ENCODE measurements at places on chromosomes 12 and 14. TPM values are rescaled to one million over a fixed set of nuclear protein-coding genes. Genes with fewer than 3 reads are reported as not detected.

Gene PMEL
- 5.8 TPM for total RNA-seq

Gene MYO1H
- total RNA-seq, result not detected

DNA sequence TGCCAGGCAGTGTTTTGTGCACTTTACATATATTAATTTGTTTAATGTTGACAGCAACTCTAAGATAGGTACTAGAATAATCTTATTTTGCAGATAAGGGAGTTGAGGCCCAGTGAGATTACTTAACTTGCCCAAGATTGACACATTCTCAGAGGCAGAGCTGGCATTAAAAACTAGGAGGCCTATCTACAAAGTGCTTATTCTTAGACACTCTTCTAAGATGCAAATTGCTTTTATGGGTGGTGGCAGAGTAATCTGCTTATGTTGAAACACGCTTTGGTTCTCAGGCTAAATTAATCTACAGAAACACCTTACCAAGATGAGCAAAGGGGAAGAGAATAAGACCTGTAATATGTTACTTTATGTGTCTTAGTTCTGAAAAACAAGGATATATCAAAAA lies 7.2 kb downstream of the MGP start:
- DNase-seq, result no peak

Gene SLC22A17
- 35.3 TPM for total RNA-seq

- DNase-seq, result no peak
These were observed 998.8 kb upstream of the TMEM132C start for GRCh38 chr12:127268213-127268612.

DNA sequence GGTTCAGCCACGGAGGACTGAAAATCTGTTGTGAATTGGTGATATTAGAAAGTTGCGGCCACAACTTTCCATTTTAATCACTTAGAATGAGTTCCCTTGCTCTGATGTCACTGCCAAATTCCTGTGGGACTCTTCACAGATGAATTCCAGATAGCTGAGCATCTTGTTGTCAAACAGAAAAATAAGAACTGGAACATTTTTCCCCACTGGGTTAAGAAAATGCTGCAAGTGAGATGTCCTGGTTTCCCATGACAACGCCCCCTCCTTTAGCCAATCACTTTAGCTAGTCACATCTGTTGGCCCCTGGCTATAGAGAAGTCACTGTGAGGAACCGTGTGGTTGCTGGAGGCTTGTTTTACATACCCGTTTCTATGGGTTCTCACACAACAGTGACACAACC lies 135.9 kb downstream of the KTN1 start:
- DNase-seq, result no peak

DNA sequence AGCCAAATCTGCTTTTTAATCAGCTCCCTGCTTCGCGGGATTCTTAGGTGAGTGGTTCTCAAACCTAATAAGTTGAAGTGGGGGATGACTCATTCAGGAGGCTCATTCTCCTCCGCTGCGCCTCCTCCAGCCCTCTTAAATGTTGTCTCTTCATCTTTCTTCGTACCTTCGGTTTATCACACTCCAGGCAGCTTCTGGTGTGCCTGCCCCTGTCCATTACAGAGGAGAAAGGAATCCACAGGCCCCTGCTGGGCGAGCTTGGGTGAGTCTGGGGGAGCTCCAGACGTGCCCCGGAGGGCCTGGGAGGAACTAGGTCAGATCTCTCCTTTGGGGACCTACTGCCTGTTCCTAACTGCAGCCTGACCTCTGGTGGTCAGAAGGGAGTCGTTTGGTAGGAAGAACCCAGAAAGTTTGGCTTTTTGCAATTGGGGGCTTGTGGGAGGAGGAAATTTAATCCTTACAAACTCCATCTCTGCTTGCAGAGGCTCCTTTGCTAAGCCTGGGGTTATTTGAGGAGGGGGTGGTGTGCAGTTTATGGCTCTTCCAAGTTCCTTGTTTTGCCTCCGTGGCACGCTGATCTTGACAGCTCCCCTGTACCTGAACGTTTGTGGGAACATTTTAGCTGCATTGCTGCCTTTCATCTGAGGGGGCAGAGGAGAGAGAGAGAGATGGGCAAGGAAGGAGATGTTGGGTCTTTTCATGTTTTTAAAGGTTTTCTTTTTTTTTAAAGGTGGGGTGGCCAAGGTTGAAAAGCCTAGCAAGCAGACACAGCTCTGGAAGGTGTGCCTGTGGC lies 84.1 kb upstream of the GNG2 start:
- DNase-seq, result peak; percentile 55

Gene RND1
- total RNA-seq, result 1.9 TPM

- DNase-seq, result no peak
These were observed 55.3 kb downstream of the ZFYVE21 start for GRCh38 chr14:103770902-103771301.

Gene PARPBP
- total RNA-seq, result 2.7 TPM

Gene DCTN2
- total RNA-seq, result 104 TPM

DNA sequence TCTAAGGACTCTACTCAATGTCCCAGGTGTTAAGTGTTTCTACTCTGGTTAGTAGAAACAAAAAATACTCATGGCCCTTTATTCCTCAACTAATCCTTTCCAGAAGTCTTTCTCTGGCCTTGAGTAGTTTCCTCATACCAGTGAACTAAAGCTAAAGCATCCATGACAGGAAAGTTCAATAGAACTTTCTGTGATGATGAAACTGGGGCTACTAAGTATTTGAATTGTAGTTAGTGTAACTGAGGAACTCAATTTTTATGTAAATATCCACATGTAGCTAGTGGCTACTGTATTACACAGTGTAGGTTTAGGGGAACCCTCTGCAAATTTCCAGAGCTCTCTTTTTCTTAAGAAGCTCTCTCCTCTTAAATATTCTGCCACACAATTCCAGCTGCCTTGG lies 63.7 kb downstream of the R3HDM2 start:
- no peak for DNase-seq

Gene MORN3
- 1.8 TPM for total RNA-seq

DNA sequence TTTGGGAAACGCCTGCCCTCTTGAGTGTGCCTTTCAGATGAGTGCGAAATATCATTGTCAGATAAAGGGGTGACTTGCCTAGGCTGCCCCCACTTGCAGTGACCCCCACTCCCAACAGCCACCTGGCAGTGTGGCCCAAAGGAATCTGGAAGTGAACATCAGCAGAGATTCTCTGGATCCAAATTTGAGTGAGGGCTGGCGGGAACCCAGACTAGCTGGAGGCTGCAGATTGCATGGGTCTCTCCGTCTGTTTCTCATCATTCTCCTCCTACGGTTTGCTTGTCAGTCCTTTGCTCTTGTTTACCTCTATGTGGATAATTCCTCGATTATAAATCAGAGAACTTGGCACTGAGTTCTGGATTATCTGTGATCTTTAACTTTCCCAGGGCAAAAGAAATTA lies 280.8 kb downstream of the ZFP36L1 start:
- DNase-seq, result no peak

DNA sequence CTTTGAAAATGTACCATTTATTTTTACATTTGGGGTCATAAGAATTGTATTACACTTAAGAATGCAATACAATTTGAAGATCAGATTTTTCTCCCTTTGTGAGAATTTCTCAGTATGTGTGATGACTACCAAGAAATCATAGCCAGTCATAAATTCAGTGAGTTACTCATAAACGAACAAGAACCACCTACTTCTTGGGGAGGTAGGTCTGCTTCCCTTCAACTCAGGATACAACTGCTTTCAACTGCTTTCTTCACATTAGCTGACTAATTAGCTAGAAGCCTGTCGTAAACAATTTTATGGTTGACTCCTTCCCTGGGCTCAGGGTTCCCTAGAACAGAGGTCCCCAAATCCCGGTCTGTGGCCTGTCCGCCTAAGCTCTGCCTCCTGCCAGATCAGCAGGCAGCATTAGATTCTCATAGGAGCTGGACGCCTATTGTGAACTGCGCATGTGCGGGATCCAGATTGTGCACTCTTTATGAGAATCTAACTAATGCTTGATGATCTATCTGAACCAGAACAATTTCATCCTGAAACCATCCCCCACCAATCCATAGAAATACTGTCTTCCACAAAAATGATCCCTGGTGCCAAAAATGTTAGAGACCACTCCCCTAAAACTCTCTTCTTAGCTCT lies 3.7 kb downstream of the ANG start:
- no peak for DNase-seq

DNA sequence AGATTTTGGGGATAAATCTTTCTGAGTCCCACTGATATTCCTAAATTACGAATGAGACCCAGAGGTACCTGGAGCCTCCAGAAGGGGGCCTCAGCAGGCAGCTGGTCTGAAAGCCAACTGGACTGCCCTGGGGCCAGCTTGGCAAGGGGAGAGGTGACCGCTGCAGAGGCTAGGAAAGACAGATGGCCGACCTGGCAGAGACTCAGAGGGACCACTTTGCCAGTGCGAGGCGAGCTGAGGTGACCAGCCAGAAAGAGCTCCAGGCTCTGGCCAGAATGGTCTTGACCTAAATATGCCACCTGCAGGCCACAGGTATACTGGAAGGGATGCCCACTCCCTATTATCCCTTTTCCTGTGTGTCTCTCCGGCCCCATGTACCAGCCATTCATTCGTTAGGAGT lies 256.8 kb upstream of the GARIN6 start:
- DNase-seq, result no peak

Gene TOMM20L
- total RNA-seq, result not detected

DNA sequence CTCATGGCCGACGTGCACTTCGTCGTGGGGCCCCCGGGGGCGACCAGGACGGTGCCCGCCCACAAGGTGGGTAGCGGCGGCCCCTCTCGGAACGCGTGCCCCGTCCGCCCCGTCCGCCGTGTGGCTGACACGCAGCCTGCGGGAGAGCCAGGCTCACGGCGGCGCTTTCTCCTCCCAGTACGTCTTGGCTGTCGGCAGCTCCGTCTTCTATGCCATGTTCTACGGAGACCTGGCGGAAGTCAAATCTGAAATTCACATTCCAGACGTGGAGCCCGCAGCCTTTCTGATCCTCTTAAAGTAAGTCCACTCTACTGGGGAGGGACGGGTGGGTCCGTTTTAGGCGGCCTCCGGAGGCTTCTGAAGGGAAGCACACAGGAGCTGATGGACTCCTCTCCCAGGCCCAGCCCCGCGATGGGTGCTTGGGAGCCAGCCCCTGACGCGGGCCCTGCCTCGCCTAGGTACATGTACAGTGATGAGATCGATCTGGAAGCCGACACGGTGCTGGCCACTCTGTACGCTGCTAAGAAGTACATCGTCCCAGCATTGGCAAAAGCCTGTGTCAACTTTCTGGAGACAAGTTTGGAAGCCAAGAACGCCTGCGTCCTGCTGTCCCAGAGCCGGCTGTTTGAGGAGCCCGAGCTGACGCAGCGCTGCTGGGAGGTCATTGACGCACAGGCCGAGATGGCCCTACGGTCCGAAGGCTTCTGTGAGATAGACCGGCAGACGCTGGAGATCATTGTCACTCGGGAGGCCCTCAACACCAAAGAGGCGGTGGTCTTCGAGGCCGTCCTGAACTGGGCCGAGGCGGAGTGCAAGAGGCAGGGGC lies 1.1 kb downstream of the BTBD6 start:
- no peak for DNase-seq

Gene CAPZA3
- not detected for total RNA-seq

GRCh38 chr12:65464930-65465329 lies 186.4 kb downstream of the MSRB3 start:
- no peak for DNase-seq

Gene PAPLN
- total RNA-seq, result 6.7 TPM

- DNase-seq, result no peak
These were observed 159.8 kb downstream of the RPAP3 start for GRCh38 chr12:47545938-47546609.

GRCh38 chr12:116856729-116857128 lies 24.5 kb downstream of the HRK start:
- DNase-seq, result no peak

GRCh38 chr12:93358821-93359220 lies 18.9 kb upstream of the NUDT4 start:
- DNase-seq, result no peak

DNA sequence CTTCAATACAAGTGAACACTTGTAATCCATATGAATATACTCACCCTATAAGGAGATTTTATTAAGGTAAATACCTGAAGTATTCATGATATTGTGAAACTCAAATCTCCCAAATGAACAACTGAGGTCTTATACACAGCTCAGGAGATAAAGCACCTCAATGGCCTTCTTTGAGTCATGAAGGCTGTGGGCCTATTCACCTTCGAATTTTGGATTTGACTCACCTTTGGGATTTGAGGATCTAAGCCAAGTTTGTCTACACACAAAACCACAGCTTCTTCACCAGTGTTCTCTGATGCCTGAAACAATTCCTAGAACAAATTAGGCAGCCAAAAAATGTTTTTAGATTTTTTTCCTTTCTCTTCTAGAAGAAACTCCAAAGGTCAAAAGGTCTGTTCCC lies 194.1 kb downstream of the NUAK1 start:
- DNase-seq, result no peak

DNA sequence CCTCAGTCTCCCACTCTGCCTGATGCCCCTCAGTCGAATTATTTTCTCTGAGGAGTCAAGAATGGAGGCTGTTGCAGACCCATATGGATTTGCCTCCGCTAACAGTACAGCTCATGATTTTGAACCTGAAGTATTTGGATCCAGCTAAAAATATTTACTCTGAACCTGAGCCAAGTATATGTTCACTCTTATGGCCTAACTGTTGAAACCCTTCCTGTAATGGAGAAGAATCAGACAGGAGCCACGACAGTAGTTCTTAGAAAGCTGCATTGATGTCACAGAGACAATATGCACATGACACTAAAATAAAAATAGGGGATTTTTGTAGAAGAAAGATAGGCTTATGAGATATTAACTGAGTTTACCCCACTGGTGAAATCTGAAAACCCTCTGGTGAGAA lies 1128.3 kb upstream of the FLRT2 start:
- DNase-seq, result no peak

Gene REM2
- 0.18 TPM for total RNA-seq

DNA sequence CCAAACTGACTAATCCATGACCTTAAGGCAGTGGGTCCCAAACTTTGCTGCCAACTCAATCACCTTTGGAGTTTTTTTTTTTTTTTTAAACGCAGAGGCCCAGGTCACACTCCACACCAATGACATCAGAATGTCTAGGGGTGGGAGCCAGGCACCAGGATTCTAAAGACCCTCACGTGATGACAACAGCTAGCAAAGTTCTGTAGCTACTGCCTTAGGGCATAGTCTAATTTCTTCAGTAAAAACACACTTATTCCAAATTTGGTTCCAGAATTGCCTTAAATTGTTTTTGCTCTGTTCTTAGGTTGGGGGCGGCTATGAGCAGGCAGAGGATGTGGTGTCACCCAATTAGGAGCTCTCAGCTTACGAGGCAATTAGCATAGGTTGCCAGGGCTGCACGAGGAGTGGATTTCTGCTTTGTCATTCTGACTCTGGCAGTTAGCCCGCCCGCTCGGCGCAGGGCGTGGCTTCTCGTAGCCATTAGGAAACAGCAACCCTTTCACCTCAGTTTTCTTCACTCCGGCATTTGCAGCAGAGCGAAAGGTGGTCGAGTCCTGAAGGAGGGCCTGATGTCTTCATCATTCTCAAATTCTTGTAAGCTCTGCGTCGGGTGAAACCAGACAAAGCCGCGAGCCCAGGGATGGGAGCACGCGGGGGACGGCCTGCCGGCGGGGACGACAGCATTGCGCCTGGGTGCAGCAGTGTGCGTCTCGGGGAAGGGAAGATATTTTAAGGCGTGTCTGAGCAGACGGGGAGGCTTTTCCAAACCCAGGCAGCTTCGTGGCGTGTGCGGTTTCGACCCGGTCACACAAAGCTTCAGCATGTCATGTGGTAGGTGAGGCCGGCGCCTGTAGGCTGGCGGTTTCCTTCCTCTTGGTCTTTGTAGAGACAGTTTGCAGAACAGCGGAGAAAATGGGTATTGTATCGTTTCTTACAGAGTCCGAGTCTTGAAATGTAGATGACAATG lies 16.7 kb upstream of the EID3 start:
- DNase-seq, result peak; percentile 95
